ENCODE measurements at places on chromosomes 7 and 10.
A peak's percentile ranks its signal among the peaks of the same experiment; 100 is the strongest.

DNA sequence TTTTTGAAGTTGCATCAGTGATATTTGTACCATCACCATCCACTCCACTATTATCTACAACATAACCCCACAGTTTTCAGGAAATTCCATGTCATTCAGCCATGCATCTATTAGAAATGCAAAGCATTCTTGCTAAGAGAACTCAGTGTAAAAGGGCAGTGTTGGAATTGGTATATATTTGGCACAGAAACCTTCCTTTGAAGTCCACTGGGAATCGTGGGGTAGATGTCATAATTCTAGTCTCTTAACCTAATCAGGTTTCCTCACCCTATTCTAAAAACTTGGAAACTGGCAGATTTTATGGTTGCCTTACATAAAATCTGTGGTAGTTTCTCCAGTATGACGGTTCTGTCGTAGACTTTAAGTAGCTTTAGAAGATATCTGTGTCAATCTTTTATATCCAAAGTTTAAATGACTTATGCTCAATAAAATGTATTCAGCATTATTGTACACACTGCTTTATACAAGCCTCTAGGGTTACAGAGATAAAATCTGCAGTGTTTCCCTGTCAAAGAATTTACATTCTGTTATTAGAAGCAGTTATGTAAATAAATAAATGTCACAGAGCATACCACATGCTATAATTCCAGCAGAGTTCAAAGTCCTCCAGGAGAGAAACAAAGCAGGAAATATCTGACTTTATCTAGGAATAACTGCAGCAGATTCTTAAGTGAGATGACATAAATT lies 704.4 kb upstream of the CELF2 start:
- DNase-seq: no peak

DNA sequence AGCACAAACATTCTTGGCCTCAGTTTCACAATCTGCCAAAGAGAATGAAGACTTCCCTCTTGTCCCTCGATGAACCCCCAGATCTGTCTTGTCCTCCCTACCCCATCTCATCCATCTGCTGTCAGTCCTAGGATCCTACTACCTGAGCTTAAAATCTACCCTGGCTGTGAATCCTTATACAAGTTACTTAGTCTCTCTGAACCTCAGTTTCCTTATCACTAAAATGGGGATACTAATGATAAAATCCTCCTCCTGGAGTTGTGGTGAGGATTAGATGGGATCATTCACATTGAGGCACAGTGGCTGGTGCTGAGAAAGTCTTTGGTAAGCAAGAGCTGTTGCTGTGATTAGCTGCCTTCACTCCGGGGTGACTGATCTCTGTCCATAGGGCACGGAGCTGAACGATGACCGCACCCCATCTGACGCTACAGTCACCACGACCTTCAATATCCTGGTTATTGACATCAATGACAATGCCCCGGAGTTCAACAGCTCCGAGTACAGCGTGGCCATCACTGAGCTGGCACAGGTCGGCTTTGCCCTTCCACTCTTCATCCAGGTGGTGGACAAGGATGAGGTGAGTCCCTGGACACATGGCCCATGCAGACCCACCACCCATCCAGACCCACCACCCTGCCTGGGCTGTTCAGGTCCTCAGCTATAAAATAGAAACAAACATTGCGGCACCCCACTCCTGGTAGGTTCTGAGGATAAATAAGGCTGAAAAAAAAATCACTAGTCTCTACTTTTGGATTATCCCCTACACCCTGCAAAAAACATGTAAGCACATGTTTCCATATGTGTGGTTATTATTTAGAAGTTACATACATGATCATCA lies 102.5 kb downstream of the C10orf105 start:
- no peak for DNase-seq

GRCh38 chr10:95480901-95481491 lies 80.2 kb downstream of the SORBS1 start:
- DNase-seq: no peak

- DNase-seq: no peak
These were observed 925 bp downstream of the H2AZ2 start for GRCh38 chr7:44846816-44847508.

DNA sequence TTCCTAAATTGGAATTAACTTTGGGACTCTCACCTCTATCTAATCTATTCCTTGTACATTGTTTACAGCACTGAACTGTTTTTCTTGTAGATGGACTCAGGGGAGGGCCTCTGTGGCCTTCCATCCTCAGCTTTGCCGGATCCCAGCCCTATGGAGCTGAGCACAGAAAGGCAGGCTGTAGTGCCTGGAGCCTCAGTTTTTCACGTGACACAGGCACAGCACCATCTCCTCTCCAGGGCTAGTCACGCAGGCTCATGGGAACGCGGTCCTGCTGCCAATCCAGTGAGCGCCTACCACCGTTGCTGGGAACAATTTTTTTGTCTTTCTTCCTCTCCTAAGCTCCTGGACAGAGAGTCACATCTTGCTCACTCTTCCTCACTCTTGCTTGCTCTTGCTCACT lies 75.6 kb upstream of the DDC start:
- DNase-seq: no peak

GRCh38 chr10:60976687-60977086 lies 32.7 kb upstream of the RHOBTB1 start:
- DNase-seq: no peak

DNA sequence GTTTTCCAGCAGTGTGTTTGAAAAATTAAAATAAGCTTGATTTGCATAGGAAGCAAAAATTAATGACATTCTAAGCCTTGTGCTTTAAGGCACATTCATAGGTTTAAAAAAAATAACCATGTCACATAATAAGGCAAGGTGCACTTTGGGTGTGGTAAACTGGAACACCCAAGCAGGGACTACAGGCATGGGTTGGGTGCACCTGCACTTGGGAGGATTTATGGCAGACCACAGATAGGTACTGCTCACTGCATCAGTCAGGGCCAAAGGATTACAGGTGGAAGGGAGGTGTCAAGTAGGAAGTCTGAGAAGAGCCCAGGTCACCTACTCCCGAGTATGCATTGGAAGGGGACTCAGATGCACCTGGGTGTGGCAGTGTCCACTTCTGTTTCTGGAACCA lies 753.7 kb downstream of the SUGCT start:
- no peak for DNase-seq

DNA sequence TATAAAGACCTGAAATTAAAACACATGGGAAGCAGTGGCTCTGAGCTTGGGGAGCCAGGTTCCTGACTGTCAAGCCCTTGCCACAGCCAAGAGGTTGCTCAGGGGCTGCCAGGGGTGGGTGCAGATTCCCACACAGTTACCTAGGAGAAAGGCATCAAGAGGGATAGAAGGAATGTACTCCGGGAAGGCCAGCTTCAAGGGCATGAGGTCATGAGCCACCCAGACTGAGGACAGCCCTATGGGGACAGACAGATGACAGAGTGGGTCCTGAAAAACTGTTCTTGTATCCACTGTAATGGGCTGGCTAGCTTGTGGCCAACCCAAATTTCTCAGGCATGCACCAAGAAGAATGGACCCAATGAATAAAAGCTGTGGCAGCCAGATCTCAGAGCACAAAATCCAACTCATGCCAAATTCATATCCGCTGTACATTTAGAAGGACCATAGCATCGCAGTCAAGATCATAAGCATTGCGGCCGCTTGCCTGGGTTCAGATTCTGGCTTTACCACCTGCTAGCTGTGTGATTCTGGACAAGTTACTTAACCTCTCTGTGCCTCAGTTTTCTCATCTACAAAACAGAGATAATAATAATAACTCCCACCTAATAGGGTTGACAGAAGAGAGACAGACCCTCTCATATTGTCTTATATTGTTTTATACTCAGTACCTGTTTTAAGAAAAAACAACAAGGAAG lies 44.9 kb upstream of the KCNMA1 start:
- DNase-seq: no peak

DNA sequence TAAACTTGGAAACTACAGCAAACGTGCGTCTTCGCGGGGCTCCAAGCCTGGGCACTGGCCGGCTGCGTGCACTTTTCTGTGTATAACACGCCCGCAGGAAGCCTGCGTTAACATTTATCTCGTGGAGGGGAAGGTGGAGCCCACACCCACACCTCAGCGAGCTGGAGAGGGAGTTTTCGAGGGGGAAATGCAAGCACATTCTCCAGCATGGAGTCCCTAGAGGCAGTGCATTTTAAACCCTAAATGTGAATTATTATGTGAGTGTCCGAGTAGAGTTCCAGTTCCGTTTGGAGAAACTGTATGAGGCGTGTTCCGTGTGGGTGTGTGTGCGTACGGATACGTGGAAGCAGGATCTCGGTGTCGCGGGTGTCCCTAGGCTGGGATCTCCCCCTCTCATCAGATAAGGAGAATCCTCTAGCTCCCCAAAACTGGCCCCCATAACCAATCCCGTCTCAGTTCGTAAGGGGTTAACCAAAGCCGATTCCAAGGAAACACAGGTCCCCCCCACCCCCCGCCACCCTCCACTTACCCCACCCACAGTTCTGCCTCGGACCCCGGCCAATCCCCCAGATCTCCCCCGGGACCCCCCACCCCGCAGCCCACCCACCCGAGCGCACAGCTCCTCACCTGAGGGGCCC lies 403 bp downstream of the CDK6 start:
- peak; percentile 17 for DNase-seq

- DNase-seq: no peak
These were observed 15.3 kb downstream of the MKLN1 start for GRCh38 chr7:131342864-131343442.

- no peak for DNase-seq
These were observed 2.2 kb downstream of the GNA12 start for GRCh38 chr7:2841907-2842306.
